ENCODE measurements at places on chromosomes 6 and 20.

DNA sequence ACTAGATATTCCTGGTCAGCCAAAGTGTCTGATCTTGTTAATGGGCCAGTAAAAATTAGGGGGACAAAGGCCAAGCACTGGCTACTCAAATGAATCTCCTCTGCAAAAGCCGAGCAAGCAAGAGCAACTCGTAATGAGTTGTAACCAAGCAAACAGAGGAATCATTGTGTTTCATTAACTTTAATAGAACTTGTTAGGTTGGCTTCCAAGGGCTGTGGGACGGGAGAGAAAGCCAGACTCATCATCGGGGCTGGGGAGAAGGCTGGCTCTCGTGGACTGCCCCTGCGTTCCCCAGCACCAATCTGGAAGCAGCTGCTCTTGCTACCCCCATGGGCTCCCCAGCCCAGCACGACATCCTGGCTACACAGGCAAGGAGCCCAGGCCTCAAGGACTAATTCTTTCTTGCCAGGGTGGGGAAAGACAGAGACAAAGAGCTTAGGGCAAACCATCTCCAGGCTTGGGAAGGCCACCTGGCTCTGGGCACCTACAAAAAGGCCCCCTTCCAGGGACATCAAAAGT is 10.5 kb upstream of the SCUBE3 start:
- H3K4me1 ChIP-seq: no peaks in the 10 kb centered on the region
- H3K27me3 ChIP-seq: no peaks in the 10 kb centered on the region
- DNase-seq: no peak
- no peak overlapping the region for H3K27ac ChIP-seq

DNA sequence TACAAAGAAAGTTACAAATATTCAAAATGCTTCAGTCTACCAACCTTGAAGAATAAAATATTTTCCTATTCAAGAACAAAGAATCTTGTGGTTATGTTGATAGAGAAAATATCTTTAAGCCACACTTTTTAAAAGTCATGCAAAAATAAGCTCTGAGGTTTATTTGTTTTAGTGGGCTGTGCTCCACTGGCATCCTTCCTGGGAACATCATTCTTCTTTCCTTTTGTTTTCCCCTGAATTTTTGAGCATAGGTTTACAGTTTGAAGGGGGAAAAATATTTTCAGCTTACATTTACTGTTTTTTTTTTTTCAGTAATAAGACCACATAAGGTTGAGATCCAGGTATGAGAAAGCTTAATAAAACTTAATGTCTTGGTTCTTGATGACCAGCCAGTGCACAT is 72.0 kb upstream of the BACH2 start:
- no peak overlapping the region for H3K27ac ChIP-seq
- no peak for DNase-seq
- H3K4me3 ChIP-seq: no peak overlapping the region
- H3K36me3 ChIP-seq: no peaks in the 10 kb centered on the region
- H3K4me1 ChIP-seq: peaks cover 6% of the 10 kb centered on the region

GRCh38 chr6:35415065-35415891 is 36.9 kb upstream of the FANCE start:
- peaks cover 9% of the 10 kb centered on the region for H3K4me1 ChIP-seq
- H3K4me3 ChIP-seq: no peak overlapping the region
- peak; percentile 84 for DNase-seq
- H3K27me3 ChIP-seq: no peaks in the 10 kb centered on the region
- H3K27ac ChIP-seq: no peak overlapping the region

- DNase-seq: no peak
- H3K36me3 ChIP-seq: no peaks in the 10 kb centered on the region
- no peak overlapping the region for H3K4me3 ChIP-seq
- no peak overlapping the region for H3K27ac ChIP-seq
Measured at GRCh38 chr6:135383766-135384165, 113.8 kb downstream of the AHI1 start.

DNA sequence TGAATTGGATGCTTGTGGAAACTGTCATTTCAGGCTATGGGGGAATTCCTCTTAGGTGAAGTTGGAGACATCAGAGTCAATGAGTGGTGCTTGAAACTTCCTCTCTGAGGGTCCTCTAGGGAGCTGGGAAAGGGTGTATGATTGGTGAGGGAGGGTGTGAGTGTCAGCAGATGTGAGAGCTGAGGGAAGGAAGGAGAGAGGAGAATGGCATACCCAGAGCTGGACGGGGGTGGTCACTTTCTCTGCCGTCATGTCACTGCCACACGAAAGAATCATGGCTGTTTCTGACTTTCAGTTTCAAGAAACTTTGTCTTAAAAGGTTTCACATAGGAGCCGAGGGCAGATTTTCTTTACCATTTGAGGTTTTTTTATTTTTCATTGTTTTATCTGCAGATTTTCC is 50.3 kb downstream of the DEK start:
- no peaks in the 10 kb centered on the region for H3K27me3 ChIP-seq
- H3K4me3 ChIP-seq: no peak overlapping the region
- no peaks in the 10 kb centered on the region for H3K4me1 ChIP-seq
- peaks cover 4% of the 10 kb centered on the region for H3K36me3 ChIP-seq

GRCh38 chr6:47455533-47456209 is 21.9 kb upstream of the CD2AP start:
- peak; percentile 76 for DNase-seq
- no peaks in the 10 kb centered on the region for H3K36me3 ChIP-seq
- peaks cover 45% of the 10 kb centered on the region for H3K4me1 ChIP-seq
- H3K27me3 ChIP-seq: no peaks in the 10 kb centered on the region

GRCh38 chr20:47727170-47727880 is 58.0 kb downstream of the SULF2 start:
- DNase-seq: no peak
- H3K27ac ChIP-seq: no peak overlapping the region
- no peaks in the 10 kb centered on the region for H3K27me3 ChIP-seq
- no peaks in the 10 kb centered on the region for H3K4me1 ChIP-seq
- no peaks in the 10 kb centered on the region for H3K36me3 ChIP-seq

GRCh38 chr6:35081426-35081851 is 59.7 kb downstream of the TCP11 start:
- no peak overlapping the region for H3K4me3 ChIP-seq
- H3K27me3 ChIP-seq: no peaks in the 10 kb centered on the region
- no peak overlapping the region for H3K27ac ChIP-seq
- DNase-seq: peak; percentile 2
- no peaks in the 10 kb centered on the region for H3K36me3 ChIP-seq

GRCh38 chr6:115796829-115797228 is 263.9 kb downstream of the FRK start:
- H3K4me3 ChIP-seq: no peak overlapping the region
- no peaks in the 10 kb centered on the region for H3K36me3 ChIP-seq

DNA sequence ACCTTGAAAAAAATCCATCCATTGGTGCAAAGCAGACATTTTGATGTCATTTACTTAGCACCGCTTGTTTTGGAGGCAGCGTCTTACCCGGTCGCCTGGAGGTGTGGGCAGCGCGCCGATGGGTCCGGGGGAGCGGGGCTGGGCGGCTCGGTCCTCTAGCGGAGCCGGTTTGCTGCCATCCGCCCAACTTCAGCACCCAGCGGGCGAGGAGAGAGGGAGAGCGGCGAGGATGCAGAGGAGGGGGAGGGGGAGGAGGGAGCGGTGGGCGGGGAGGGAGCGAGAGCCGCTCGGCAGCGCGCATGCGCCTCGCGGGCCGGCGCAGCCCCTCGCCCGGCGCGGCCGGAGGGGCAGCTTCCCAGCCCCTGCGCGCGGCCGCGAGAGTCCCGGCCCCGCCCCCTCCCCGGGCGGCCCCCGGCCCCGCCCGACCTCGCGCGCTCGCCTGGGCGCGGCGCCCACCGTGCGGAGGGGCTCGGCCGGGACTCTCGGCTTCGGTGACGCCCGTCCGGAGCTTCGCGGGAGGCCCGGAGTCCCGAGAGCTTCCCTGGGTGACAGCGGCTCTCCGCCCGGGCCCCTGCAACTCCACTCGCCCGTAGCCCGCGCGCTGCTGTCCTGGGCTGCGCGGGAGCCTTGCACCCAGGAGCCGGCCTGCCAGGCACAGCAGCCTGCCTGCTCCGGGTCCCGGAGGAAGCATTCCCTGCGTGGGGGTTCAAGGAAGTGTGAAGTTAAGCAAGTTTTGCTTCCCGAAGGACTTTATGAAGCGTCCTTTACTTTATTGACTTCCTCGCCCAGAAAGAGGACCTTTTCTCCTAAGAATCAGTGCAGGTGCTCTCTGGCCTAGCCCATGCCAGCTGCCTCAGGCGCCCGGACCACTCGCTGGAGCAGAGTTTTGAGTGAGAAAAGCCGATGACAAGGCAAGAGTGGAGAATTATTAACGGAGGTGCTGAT is at the start of gene RGS17:
Gene RGS17 (minus strand): TSS at position 246 of the 945 bp plus-strand sequence. CDS start 87,264 bp downstream, outside the sequence.
- peak within 1 kb of the TSS; percentile 70 for H3K4me3 ChIP-seq
- H3K27me3 ChIP-seq: no peaks in the 10 kb centered on the region
- H3K27ac ChIP-seq: peak within 1 kb of the TSS; percentile 32
- peak; percentile 69 for DNase-seq
- peaks cover 18% of the 10 kb centered on the region for H3K4me1 ChIP-seq
